ENCODE measurements at places on chromosomes 2 and 18.

- no peak for DNase-seq
Measured at GRCh38 chr18:27713037-27713737, 463.7 kb downstream of the CDH2 start.

DNA sequence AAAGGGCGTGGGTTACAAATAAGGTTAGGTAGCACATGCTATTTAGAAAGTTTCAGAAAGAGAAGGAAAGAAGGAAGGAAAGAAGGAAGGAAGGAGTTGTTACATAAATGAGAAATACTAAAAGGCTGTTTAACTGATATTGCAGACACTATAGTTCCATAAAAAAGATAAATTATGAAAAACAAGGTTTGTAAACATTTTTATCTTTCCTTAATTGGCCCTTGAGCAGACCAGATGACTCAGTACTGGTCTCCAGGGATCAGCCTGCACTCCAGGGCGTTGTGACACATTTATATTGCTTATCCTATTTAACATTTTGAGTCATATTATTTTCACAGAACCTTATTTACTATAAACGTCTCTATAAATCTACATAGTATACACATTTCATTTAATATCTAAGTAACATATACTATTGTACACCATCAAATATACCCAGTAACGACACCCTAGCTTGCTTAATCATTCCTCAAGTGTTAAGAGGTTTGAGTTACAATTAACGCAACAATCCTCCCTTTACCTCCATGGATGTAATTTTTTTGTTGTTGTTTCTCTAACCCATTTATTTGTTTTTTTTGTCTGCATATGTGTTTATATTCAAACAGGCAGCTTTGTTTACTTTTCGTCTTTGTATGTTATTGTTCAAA is 2.8 kb upstream of the RAB31 start:
- DNase-seq: no peak

- DNase-seq: no peak
Measured at GRCh38 chr2:1360144-1360543, 53.1 kb upstream of the TPO start.

DNA sequence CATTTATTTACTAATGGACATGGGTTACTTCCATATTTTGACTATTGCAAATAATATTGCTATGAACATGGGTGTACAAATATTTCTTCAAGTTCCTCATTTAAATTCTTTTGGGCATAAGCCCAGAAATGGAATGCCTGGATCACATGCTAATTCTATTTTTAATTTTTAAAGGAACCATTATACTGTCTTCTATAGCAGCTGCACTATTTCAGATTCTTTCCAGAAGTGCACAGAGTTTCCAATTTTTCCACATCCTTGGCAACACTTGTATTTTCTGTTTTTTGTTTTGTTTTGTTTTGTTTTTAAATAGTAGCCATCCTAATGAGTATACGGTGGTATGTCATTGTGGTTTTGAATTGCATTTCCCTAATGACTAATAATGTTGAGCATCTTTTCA is 8.5 kb upstream of the RALBP1 start:
- no peak for DNase-seq

DNA sequence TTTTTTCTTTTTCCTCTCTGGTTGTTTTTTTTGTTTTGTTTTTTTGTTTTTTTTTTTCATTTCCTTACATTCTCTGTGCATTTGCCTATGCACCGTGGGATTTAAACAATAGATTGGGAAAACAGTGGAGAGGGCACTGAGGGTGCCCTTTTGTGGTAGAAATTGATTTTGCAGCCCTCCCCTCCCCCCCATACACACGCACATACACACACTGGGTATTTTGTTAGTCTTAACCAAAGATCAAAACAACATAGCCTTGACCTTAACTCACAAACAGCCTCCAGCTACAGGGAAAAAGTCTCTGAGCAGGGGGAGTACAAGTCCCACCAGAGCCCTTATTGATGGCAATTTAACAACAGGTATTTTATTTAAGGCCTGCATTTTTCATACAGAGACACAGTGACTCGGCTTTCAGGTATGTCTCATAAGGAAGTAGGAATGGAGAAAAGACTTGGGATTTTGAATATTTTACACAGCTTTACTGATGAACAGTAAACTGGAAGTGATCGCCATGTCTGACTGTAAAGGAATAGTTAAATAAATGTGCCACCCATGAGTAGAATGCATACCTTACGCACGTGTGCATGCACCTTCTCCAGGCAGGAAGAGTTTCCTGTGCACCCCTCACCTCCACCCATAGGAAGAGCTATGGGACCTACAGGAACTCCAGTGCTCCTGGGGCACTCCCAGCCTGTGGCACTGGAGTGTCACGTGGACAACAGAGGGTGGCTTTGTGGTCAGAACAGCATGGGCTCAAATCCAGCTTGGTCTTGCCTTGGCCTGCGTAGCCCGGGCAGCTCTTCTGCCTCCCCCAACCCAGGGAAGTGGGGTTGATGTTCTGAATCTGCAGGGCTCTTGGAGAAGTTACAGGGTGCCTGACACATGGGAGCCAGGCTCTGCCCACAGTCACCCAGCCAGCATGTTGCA is 266.4 kb downstream of the ANAPC1 start:
- no peak for DNase-seq

DNA sequence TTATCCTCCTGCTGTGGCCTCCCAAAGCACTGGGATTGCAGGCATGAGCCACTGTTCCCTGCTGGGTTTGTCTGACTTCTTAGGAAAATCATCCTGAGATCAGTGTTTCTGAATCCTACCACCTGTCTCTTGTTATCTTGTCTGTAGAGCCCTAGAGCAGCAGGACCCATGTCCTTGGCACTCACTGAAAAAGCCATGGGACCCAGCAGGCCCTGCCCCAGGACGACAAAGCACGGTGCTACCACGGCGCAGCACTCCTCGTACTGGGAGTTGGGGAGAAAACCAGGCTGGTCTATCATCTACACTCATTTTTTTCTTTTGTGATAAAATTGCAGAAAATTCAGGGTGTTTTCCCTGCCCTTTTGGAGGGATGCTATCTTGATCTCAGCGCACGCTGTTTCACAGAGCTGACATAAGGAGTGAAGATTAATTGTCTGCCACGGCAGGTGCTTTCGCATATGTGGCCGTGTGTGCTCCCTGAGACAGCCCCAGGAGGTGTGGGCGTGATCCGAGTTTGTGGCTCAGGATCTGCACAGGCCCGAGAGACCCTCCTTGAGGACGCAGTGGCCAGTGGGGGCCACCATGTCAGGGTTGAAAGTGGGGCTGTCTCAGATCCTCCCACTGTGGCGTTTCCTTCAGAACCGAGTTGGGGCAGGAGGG is 179.1 kb downstream of the LDLRAD4 start:
- DNase-seq: no peak

DNA sequence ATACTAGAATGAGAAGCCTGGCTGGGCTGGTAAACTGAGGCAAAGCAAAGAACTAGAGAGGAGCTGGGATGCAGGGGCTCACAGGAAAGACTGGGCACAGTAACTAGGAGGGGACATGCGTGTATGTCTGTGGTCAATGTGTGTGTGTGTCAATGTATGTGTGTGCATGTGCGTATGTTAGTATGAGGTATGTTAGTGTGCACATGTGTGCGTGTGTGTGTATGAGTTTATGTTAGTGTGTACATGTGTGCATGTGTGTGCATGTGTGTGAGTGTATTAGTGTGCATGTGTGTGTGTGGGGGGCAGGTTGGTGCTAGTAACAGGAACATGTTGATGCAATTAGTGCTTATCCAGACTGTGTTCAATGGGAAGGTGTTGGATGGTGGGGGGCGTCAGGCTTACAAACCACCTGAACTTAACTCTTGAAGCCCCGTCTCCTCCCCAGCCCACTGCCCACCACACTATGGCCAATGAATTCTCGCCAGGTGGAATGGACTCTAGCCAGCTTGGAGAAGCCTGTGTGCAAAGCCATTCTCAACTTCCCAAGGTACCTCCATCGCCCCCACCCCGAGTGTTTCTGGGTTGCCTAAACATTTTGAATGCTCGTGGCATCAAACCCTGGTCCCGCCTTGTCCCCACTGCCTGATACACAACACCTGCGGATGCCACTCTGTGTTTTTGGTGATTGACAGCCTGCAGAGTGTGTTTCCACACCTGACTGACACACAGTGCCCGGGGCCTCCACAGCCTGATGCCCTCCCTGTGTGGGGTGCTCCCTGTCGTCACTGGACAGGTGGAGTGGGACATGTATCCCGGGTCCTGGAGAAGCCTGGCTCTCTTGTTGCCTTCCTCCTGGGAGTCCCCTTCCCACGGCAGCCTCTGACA is 90.1 kb upstream of the ASB18 start:
- DNase-seq: no peak

- no peak for DNase-seq
Measured at GRCh38 chr2:238654479-238655197, 193.2 kb upstream of the TWIST2 start.

- no peak for DNase-seq
Measured at GRCh38 chr2:58853420-58853819, 612.3 kb upstream of the FANCL start.

GRCh38 chr2:78977661-78978145 is 47.8 kb upstream of the REG3G start:
- peak; percentile 98 for DNase-seq

GRCh38 chr2:176997074-176997791 is 215.4 kb upstream of the HNRNPA3 start:
- DNase-seq: no peak

GRCh38 chr2:3305952-3306351 is 71.7 kb downstream of the EIPR1 start:
- no peak for DNase-seq

DNA sequence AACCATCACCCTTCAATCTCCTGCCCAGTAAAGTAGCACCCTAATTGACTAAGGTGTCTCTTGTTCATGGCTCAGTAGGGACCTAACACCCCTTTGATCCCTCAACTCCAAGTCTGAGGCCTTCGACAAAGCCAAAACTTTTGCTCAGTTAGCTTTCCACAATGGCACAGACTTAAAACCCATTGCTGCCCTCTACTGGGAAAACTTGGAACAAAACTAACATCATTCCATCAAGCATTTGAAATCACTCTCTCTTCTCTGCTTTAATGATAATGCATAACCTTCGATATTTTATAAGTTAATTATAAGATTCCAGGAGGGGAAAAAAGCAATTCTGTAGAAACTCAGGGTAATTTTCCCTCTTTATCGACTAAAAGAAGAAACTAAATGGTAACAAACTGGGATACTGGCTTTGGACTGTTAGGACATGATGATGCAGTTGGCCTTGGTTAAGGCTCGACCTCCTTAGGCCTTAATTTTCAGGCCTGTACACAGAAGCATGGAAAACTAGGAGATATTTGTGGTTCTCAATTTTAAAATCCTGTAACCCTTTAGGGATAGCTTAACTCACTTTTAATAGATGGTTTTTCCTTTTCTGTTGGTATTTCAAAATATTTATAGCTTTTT is 127.8 kb downstream of the STK39 start:
- DNase-seq: peak; percentile 80

- DNase-seq: no peak
Measured at GRCh38 chr2:9003366-9003615, 193 bp downstream of the MBOAT2 start.

GRCh38 chr2:153477636-153478288 is 800 bp downstream of the RPRM start:
- no peak for DNase-seq

DNA sequence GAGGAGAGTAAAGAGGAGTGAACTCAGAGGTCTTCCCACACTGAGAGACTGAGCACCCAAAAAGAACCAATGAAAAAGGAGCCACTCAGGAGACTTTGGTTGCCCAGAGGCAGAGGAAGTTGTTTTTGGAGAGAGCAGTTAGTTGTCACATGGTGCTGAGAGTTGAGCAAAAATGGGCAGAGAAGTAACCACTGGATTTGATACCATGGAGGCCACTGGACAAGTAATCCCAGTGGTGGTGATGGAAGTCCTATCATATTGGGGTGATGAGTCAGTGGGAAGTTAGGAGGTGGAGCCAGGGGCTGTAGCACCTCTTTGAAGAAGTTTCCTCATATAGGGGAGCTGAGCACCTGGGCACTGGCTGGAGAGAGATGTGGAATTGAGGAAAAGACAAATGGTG is 235.8 kb downstream of the TPGS2 start:
- DNase-seq: no peak

GRCh38 chr2:128444121-128444771 is 125.6 kb upstream of the HS6ST1 start:
- no peak for DNase-seq

GRCh38 chr18:4641771-4642368 is 186.8 kb upstream of the DLGAP1 start:
- DNase-seq: no peak

- DNase-seq: no peak
Measured at GRCh38 chr2:65364986-65365733, 67.2 kb downstream of the SPRED2 start.

GRCh38 chr2:36459725-36460137 is 104.2 kb downstream of the CRIM1 start:
- DNase-seq: peak; percentile 14

GRCh38 chr2:141062443-141062842 is 1068.4 kb downstream of the LRP1B start:
- DNase-seq: no peak

- DNase-seq: no peak
Measured at GRCh38 chr2:157394928-157395327, 49.0 kb downstream of the CYTIP start.

- DNase-seq: no peak
Measured at GRCh38 chr18:33201509-33201926, 239.0 kb downstream of the CCDC178 start.

DNA sequence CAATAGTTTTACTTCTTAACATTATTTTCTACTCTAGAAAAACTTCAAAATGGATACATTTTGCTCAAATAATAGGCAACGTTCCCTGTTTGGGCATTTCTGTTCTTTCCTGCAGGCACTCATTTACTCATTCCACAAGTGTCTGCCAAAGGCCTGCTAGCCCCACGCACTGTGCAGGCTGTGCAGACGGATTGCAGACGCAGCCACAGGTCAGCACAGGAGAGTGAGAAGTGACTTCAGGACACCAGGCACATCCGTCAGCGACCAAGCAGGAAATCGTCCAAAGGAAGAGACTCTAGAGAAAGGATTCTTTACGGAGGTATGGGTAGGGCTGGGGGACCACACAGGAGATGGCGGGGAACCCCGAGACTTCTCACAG is 103.0 kb upstream of the AGAP1 start:
- no peak for DNase-seq

DNA sequence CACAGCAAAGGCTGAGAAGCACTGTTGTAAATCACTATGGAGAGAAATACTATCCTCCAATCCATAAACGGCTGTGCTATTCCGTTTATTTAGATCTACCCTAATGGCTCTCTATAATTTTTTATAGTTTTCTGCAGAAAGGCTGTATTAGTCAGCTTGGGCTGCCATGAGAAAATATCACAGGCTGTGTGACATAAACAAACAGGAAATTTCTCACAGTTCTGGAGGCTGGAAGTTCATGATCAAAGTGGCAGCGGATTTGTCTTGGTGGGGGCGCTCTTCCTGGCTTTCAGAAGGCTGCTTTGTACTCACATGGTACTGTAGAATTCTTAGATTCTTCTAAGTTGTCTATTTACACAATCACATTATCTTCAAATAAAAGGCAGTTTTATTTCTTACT is 44.1 kb downstream of the C1D start:
- no peak for DNase-seq

- no peak for DNase-seq
Measured at GRCh38 chr2:190137561-190137960, 75.0 kb upstream of the MSTN start.

- no peak for DNase-seq
Measured at GRCh38 chr18:50299626-50300388, 12.3 kb upstream of the CXXC1 start.

GRCh38 chr2:26299471-26300101 is 46.4 kb upstream of the SELENOI start:
- DNase-seq: peak; percentile 7

Measured in Kasumi-1 (cell line).